Activated naive CD4-positive, alpha-beta T cell (primary cell): ENCODE measurements at places on chromosomes 7 and 10.

- no peak for DNase-seq
Measured at GRCh38 chr7:107856806-107857540, 34.0 kb upstream of the DLD start.

DNA sequence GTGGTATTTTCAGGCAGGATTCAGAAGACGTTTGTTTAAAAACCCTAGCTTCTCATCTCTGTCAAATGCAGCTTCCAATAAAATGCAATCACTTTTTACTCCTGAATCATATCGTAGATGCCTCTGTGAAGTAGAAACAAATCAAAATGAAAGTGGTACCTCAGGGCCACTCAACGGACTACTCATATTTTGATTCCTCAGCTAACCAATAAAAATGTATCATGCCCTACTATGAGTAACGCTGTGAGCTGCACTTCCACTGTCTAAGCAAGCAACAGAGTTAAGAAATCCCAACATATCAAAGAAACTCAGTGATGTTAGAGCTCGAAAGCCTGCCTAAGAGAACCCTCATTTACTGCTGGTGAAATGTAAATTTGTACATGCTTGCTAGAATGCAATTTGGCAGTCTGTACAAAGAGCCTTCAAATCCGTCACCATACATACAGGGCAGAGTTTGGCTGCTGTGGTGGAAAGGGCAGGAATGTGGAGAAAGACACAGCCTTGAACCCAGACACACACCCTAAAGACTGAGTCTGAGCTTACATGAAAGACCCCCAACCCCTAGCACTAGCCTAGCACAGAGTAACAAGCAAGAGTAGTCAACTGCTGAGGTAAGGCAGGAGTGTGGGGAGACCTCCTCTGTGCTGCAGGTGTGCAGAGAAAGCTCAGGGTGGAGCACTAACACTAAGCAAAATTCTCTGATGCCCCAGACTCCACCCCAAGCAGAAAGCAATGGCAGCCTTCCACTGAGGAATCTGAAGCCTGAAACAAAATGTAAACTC is 151.5 kb downstream of the ANK3 start:
- DNase-seq, result no peak

- DNase-seq, result no peak
Measured at GRCh38 chr7:76069238-76069638, 21.3 kb downstream of the MDH2 start.

DNA sequence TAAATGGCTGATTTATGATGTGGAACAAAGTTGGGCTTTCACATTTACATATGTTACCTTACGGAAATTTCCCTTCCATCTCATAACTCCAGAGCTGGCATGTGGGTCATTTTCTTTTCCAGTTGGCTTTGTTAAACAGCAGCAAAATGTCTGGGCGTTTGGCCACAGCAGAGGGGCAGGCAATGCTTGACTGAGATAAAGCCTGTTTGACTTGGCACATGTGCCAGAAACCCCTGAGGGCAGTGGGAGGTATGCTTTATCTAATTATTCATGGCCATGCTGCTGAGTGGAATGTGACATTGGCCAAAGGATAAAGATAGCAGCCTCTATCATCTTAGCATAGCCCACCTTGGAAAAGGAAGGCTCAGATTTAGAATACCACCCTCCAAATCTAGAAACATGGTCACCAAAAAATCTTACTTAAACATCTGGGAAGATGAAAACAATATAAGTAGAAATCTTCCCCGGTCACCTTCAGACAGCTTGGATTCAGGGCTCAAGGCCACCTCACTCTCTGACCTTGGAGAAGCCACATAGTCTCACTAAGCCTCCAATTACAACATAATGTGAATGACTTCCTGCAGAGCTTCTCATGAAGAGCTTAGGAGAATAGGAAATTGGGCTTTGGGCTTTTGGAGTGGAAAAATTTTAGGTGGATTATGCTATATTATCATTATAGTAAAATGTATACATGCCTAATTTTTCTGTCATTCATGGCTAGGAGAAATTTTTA is 101.5 kb downstream of the GRM3 start:
- DNase-seq, result no peak

DNA sequence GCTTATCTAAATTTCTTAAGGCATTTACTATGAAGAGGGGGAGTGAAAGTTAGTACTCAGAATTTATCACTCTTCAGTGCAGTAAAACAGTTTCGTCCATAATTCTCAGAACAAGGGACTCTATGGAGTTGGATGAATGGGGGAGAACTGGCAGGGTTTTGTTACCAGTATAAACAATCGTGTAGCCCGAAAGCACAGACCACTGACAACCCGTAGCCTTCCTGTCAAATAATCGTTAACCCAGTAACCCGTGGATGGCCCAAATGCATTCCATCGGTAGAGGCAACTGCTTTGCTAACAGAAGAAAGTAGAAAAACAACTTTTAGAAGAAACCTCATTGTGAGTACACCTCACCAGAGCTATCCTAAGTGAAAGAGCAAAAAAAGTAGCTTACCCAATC is 583.9 kb downstream of the NXPH1 start:
- DNase-seq, result no peak

GRCh38 chr10:33309406-33309805 is 25.1 kb downstream of the NRP1 start:
- DNase-seq, result no peak

DNA sequence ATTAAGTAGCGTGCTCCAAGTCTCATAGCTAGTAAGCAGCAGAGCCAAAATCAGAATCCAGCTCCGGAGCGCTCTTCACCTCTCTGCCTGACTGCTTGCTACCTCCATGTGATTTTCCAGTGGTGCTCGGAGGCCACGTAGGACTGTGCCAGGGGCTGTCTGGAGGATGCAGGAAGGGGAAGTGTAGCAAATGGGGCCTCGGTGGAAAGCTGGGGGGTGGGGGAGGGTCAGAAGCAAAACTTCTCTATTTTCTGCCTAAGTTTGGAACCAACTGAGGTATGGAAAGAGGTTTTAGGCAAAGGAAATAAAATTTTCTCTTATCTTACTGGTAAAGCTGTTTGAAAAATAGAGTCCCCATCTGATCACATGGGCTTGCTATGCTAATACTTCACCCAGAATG is 108.7 kb downstream of the TBXAS1 start:
- no peak for DNase-seq

GRCh38 chr10:125172694-125173093 is 12.3 kb upstream of the CTBP2 start:
- no peak for DNase-seq

DNA sequence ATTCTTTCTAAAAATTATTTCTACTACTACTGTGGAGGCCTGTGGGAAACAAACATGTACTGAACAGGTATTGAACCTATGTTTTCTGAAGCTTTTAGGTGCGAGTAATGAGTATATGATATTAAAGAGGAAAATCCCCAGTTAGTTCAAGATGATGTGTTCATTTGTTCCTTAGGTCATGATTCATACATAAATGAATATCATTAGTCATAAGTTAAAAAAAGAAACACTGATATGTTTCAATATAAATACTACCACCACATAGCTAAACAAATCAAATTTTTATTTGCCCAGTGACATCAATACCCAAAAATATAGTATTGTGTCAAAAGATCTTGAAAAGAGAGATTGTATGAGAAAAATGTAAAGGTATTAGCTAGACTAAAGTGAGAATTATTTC is 210.7 kb upstream of the GNAI1 start:
- DNase-seq, result no peak

GRCh38 chr7:26944501-26945358 is 80.3 kb upstream of the SKAP2 start:
- no peak for DNase-seq

GRCh38 chr10:49252313-49253034 is 46.5 kb upstream of the C10orf71 start:
- DNase-seq, result no peak

DNA sequence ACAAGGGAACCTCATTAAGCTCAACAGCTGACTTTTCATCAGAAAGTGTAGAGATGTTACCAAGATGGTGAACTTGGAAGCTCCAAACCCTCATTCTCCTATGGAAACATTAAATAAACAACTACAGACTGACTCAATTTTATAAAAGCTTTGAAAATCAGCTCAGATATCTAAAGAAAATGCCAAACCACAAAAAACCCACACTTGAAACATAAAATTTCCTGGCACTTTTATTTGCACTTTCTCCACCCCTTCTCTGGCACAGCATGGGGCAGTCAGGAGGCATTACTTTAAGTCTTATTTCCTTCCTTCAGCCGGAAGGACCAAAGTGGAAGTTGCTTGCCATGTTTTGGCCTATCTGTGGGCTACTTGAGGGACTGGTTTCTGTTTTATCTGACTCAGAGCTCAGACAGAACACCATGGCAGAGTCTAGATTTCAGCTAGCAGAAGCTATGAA is 114.7 kb downstream of the ODAD2 start:
- no peak for DNase-seq

- DNase-seq, result peak; percentile 76
Measured at GRCh38 chr10:70146489-70147258, at the start of gene TYSND1. Gene TYSND1 (minus strand): TSS chr10:70146700. CDS start chr10:70146586, 114 bp downstream.

- no peak for DNase-seq
Measured at GRCh38 chr7:134693256-134693655, 46.6 kb downstream of the BPGM start.

DNA sequence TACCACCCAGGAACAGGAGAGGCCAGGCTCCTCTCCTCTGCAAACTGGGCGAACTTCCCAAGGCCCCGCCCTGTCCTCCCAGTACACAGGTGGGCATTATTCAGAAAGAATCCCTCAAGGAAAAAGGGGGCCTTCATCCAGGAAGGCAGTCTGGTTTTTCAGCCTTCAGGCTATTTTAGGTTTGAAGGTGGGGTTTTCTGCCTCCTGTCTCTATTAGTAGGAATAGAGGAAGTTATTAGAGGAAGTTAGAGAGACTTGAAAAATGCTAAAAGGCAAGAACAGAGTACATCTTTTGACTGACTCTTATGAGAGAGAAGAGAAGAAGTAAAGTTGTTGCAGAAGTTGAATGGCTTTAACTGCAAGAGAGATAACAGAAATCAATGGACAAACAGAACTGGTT is 250.9 kb upstream of the SORCS1 start:
- no peak for DNase-seq

GRCh38 chr10:74825371-74826141 is 844 bp upstream of the KAT6B start:
- DNase-seq, result peak; percentile 69

DNA sequence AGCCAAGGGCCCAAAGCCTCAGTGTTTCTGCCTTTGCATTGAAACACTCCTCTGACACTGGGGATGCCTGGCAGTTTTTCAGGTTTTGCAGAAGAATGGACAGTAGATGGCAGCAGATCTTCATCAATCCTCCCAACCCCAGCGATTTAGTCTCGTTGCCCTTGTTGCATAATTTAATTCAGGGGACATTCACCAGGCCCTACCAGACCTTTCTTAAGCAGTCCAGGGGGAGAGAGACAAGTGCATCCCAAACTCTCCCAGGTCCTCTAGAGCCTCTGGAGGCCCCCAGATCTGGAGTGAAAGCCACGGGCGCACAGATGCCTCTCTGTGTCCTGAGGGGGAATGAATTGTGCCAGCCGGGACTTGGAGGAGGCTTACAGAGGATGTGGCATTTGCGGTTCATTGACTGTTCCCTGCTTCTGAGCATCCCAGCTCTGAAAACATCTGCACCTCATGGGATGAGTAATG is 29.6 kb downstream of the MINDY4 start:
- no peak for DNase-seq

GRCh38 chr7:135147899-135148721 is at the start of gene TMEM140:
Gene TMEM140 (plus strand): TSS chr7:135148072. CDS start chr7:135164442, 16,370 bp downstream.
- no peak for DNase-seq

DNA sequence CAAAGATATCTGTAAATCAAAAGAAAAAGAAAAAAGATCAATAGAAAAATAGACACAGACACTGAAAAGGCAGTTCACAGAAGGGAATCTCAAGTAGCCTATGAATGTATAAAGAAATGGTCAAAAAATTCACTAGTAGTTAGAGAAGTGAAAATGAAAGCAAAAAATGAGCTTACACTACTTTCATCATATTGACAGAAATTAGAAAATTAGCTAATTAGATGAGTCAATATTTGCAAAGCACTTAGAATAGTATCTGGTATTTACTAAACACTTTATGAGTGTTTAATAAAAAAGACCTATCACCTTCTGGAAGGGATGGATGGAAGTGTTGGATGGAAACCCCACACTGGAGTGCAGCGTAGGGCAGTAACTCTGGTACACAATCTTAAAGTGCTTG is 1.7 kb upstream of the CFAP58 start:
- DNase-seq, result no peak
